Femur (tissue), 1 donor: ENCODE measurements at places on chromosomes 7 and 10.
A peak's percentile ranks its signal among the peaks of the same experiment; 100 is the strongest.

- DNase-seq = no peak
Measured at GRCh38 chr7:12493407-12493806, 77.1 kb upstream of the SCIN start.

DNA sequence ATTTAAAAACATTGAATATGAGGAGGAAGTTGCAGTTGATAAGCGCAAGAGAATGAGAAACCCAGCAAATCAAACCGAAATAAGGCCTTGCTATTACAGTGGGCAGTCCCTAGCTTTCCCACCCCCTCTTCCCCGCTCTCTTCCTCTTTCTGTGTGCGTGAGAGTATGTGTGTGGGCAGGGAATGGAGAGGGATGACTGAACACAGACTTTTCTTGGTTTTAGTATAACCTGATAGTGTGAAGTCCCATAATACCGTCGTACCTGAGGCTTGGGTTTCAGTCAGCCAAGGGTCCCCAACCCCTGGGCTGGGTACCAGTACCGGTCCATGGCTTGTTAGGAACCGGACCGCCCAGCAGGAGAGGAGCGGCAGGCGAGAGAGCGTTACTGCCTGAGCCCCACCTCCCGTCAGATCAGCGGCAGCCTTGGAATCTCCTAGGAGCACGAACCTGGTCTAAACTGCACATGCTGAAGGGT lies 255.3 kb downstream of the CELF2 start:
- DNase-seq = no peak

- peak; percentile 24 for DNase-seq
Measured at GRCh38 chr10:32459051-32459698, 13.2 kb downstream of the CCDC7 start.

DNA sequence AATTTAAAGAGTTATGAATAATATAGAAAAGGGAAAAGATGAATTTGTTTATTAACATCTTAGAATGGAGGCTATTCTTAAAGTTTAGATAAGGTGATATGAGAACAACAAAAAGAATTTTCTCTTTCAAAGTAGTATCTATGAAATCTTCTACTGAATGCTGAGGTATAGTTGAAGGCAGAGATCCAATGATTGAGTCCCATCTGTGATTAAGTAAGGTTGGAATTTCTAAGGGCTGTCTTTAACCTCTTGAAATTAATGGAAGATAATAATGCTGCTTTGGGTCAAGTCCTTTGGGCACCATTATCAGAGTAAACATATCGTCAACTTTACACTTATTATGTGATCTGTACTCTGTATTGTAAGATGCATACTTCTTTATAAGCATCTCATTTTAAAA lies 307.9 kb downstream of the PRKG1 start:
- DNase-seq = no peak

GRCh38 chr10:101939729-101940128 lies 96.1 kb upstream of the KCNIP2 start:
- DNase-seq = no peak

- DNase-seq = no peak
Measured at GRCh38 chr10:117685431-117685830, 142.9 kb downstream of the EMX2 start.

GRCh38 chr10:22988581-22989360 lies 60.9 kb downstream of the ARMC3 start:
- peak; percentile 51 for DNase-seq

GRCh38 chr7:104445393-104445792 lies 117.0 kb downstream of the LHFPL3 start:
- no peak for DNase-seq

GRCh38 chr10:122181876-122182275 lies 89.2 kb upstream of the BTBD16 start:
- DNase-seq = no peak

GRCh38 chr7:13848681-13849131 lies 140.8 kb downstream of the ETV1 start:
- DNase-seq = no peak

DNA sequence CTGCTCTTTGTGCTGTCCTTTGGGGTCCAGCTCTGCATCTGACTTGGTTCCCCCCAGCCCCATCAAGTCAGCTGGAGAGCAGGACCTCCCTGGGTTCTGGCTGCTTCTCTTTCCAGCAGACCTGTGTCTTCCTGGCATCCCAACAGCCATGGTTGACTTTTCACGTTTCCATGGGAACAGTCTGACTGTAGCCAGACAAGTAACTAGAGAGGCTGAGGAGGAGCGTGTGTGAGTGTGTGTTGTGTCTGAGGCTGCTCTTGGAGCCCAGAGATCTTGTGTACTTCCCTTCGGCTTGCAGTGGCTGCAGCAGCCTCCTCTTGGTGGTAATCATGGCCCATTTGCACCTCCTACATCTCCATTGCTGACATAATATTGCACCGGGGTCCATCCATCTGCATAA lies 332.0 kb downstream of the RPS24 start:
- peak; percentile 62 for DNase-seq

DNA sequence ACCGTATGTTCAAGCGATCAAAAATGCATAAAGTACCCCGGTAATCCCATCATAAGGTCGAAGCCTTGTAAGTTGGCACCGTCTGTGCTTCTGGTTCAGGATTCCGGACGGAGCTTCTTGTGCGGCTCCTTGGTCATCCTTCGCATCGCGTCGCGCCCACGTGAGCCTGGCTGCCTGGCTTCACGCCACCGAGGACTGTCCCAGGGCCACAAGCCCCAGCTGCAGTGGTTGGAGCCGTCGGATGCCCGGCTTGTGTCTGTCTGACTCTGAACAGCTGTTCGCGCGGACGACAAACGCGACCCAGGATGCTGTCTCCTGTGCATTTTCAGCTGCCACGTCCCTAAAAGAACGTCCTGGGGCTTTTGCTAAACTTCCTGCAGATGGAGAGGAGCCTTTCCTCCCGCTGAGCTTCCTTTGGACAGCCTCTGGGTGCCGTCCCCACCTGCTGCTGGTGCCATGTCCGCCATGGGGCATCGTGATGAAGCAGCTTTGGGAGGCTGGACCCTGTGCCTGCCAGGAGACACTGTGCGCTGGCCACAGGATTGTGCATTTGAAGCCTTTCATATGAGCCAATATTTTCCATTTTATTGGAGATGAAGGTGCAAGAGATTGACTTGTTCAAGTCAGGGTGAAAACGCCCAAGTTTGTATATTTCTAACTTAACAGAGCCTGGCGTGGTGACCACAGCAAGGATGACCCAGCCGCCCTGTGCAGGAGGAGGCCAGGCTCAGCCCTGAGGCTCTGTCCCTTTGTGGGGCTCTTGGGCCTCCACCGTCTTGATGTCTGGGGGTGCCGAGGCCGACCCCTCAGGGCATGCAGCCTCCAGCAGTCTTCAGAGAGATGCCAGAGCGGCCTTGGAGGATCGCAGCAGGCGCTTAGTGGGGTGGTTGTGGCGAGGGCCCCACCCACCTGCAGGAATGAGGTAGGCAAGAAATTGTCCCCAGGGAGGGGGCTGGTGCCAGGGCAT lies 6.7 kb upstream of the JAKMIP3 start:
- no peak for DNase-seq

GRCh38 chr10:61779950-61780659 lies 117.4 kb downstream of the CABCOCO1 start:
- DNase-seq = peak; percentile 79

DNA sequence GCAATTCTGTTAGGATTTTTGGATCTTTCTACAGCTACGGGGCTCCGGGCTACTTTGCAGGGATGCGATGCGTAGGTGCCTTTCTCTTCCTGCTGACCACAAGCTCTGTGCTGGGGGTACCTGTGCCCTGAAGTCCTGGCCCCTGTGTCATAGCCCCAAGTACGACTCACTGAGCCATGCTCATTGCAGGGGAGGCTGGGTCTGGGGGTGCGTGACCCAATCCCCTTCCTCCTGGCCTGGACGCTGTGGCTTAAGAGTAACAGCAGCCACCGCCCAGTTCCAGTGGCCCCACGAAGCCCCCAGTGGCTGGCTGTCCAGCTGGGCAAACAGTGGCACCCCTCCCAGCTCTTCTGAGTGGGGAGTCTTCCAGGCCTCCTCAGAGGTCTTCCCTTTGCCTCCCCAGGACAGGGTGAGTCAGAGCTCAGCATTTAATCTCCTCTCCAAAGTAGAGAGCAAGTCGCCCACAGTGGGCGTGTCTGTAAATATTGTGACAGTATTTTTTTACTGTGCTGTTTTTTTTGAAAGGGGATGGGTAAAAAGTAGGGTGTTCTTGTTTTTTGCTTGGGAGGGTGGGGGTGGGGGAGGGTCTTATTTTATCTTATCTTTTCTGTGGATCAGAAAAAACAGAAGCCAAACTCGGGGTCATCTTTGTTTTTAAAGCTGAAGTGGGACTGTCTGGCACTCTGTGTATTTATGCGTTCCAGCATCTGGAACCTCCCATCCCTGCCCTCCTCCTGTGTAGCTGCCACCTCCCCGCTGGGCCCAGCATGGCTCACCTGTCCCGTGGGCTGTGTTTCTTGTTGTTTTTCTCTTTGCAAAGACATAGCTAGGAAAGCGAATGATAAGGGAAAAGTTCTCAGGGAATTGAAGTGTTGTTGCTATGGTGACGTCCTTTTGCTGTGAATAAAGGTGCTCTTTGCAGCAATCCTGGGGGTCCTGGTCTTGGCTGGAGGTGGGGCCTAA lies 8.2 kb downstream of the LFNG start:
- DNase-seq = peak; percentile 29

GRCh38 chr10:32031920-32032319 lies 24.3 kb downstream of the KIF5B start:
- no peak for DNase-seq

DNA sequence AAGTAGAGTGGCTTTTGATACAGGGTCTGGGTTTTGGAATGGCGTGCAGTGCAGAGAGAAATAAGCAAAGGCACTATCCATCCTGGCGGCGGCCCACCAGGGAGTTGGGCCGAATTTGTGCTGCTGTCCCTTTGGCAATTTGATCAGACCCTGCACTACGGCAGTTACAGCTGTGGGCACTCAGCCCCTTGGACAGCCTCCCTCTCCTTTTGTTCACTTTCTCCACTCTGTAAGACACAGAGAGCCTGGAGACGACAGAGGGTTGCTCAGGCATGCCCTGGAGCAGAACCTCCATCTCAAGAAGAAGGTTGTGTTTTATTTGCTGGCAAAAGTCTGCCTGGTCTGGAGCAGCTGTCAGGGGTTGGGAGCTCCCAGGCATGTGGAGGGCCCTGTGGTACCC lies 55.8 kb downstream of the LHPP start:
- no peak for DNase-seq

DNA sequence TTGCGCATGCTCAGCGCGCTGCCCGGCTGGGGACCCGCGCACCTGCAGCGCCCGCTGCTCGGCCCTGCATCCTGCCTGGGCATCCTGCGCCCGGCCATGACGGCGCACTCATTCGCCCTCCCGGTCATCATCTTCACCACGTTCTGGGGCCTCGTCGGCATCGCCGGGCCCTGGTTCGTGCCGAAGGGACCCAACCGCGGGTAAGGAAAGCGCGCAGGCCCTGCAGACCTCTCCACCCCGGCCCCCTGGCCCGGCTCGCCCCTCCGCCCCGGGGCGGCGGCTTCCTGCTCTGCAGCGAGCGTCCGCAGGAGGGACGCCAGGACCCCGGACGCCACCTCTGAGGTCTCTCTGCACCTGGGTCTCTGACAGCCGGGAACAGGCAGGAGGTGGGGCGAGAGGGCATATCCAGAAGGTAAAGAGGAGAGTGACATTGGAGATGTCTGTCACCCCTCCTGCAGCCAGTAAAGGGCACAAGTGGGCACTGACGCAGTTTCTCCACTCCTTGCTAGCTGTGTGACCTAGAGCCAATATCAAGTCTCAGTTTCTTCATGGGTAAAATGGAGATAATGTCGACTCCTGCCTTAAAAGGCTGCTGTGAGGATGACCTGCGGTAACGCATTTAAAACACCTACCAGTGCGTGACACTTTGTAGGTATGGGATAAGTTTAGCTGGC lies 338 bp downstream of the ATP6V0E2 start:
- no peak for DNase-seq

GRCh38 chr7:44787041-44787440 lies 9.4 kb upstream of the PPIA start:
- DNase-seq = no peak

GRCh38 chr7:154628556-154628955 lies 374.4 kb downstream of the PAXIP1 start:
- no peak for DNase-seq

DNA sequence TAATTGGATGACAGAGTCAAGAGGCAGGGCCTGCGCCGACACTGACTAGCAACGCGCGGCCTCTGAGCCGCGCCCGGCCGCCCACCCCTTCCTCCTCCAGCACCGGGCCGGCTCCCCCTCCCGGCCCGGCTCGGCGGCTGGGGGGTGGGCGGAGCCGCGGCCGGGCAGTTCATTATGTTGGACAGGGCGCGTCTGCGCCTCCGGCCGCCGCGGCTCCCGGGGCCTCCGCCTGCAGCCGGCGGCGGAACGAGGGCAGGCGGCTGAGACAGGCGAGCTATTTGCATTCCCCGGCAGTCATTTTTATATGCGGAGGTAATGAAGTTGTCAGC lies 106.7 kb downstream of the SNX10 start:
- DNase-seq = peak; percentile 85

DNA sequence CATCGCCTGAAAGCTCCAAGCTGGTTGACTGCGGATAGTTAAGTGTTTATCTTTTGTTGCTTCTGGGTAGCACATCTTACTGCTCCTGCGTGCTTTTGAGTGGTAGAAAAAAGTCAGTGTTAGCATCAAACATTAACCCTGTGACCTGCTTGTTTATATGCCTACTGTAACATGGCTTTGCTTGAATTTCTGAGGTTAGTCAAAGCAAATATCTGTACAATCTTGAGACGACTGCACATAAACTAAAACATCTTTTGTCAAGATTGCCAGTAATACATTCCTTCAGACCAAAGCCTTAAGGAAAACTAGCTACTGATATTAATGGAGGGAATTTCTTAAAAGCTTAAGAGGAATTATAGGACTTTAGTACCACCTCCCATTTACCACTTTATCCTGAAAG lies 163.7 kb downstream of the BAMBI start:
- no peak for DNase-seq

DNA sequence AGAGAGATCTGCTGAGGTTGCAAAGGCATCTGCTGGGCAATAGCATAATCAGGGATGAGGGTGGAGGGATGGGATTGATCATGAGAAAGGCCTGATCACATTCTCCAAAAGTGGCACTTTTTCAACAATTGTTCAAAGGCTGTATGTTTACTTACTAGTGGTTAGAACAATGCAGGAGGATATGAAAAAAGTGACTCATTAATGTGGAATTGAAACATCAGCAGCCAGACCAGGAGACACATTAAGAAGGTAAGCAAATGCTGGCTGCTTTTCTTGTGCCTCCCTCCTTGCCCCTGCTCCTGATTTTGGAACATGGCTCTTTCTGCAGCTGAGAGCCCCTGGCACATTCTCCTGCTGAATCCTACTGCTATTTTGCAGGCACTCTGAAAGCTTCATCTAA lies 63.5 kb downstream of the FAM204A start:
- DNase-seq = no peak

- no peak for DNase-seq
Measured at GRCh38 chr10:22338185-22338900, 7.0 kb upstream of the SPAG6 start.

- peak; percentile 78 for DNase-seq
Measured at GRCh38 chr10:59366290-59366689, 3.9 kb upstream of the FAM13C start.
